GM12878 (cell line): ENCODE measurements at places on chromosomes 3 and 15.

- no peak for DNase-seq
Measured at GRCh38 chr3:38579141-38579540, 70.3 kb downstream of the SCN5A start.

DNA sequence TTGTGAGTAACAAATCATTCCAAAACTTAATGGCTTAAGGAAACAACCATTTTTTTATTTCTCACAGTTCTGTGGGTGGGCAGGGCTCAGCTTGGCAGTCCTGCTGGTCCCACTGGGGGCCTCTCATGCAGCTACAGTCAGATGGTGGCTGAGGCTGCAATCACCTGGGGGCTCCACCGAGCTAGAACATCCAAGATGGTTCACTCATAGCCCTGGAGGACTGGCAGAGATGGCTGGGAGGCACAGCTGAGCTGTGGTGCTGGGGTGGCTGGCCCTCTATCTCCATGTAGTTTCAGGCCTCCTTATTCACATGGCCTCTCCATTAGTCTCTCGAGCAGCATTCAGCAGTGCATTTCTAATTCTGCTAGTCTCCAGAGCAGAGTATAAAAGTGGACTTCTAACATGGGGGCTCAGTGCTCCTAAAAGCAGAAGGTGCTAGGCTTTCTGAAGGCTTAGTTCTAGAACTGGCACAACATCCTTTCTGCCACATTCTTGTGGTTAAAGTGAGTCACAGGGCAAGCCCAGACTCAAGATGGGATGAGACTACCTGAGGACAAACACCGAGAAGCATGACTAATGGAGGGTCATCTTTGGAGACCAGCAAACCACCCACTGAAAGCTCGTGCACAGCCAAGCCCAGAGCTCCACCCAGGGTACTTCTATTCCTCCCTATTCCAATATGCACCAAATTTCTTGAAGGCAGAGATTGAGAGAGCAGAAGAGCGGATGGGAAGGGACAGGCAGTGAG is 6.3 kb downstream of the CAV3 start:
- no peak for DNase-seq

- DNase-seq, result no peak
Measured at GRCh38 chr15:67605871-67606270, 63.4 kb downstream of the MAP2K5 start.

GRCh38 chr3:42804831-42805132 is 492 bp upstream of the HIGD1A start:
- DNase-seq, result no peak

GRCh38 chr3:72177075-72178050 is 392.4 kb upstream of the PROK2 start:
- DNase-seq, result no peak

- DNase-seq, result no peak
Measured at GRCh38 chr3:107028086-107028485, 349.2 kb upstream of the CCDC54 start.

- DNase-seq, result no peak
Measured at GRCh38 chr3:44334326-44334725, 4.2 kb upstream of the TCAIM start.

- no peak for DNase-seq
Measured at GRCh38 chr15:77840991-77841775, 208.5 kb upstream of the LINGO1 start.

GRCh38 chr3:152497457-152497856 is 228.7 kb downstream of the MBNL1 start:
- DNase-seq, result no peak

- no peak for DNase-seq
Measured at GRCh38 chr15:33188159-33188558, 6.4 kb downstream of the FMN1 start.

GRCh38 chr15:83695901-83696425 is 42.0 kb downstream of the ADAMTSL3 start:
- no peak for DNase-seq

GRCh38 chr3:38173834-38174418 is 8.6 kb downstream of the OXSR1 start:
- DNase-seq, result no peak

- no peak for DNase-seq
Measured at GRCh38 chr15:73891328-73892315, 18.3 kb downstream of the TBC1D21 start.

DNA sequence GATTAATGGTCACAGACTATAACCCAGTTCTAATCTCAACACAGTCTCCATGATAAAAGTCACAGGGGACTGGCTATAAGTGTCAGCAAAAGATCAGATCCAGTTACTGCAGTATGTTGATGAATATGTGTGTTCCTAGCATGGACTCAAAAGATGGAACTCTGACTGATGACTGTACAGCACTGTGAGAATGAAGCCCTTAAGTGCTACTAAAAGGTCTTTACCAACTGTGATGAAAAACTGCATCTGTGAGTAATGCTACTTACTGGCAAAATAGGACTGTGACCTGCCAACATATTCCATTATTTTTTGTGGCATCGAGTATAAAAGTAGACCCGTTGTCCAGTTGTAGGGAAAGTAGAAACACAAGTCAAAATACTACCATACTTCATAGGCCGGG is 284.2 kb downstream of the ROBO2 start:
- no peak for DNase-seq

GRCh38 chr3:20250786-20251185 is 64.8 kb upstream of the SGO1 start:
- DNase-seq, result no peak
